Cerebellum (tissue), 4 donors: ENCODE measurements at places on chromosomes 2 and 18.
A peak's percentile ranks its signal among the peaks of the same experiment; 100 is the strongest.

DNA sequence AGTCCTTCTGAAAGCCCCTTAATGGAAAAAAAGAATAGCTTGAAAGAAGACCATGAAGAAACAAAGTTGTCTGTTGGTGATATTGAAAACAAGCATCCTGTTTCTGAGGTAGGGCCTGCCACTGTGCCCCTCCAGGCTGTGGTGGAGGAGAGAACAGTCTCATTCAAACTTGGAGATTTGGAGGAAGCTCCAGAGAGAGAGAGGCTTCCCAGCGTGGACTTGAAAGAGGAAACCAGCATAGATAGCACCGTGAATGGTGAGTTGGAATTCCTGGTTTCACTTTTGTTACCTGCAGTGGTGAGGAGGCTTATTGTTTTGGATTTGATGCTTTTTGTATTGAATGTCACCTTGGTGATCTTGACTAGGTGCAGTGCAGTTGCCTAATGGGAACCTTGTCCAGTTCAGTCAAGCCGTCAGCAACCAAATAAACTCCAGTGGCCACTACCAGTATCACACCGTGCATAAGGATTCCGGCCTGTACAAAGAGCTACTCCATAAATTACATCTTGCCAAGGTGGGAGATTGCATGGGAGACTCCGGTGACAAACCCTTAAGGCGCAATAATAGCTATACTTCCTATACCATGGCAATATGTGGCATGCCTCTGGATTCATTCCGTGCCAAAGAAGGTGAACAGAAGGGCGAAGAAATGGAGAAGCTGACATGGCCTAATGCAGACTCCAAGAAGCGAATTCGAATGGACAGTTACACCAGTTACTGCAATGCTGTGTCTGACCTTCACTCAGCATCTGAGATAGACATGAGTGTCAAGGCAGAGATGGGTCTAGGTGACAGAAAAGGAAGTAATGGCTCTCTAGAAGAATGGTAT, 13.3 kb downstream of the SLC20A1 start:
- no peak for DNase-seq

- no peak for DNase-seq
These were observed 82.7 kb upstream of the SLC39A10 start for GRCh38 chr2:195574312-195574711.

- DNase-seq: no peak
These were observed 38.3 kb upstream of the WDR75 start for GRCh38 chr2:189402932-189403331.

DNA sequence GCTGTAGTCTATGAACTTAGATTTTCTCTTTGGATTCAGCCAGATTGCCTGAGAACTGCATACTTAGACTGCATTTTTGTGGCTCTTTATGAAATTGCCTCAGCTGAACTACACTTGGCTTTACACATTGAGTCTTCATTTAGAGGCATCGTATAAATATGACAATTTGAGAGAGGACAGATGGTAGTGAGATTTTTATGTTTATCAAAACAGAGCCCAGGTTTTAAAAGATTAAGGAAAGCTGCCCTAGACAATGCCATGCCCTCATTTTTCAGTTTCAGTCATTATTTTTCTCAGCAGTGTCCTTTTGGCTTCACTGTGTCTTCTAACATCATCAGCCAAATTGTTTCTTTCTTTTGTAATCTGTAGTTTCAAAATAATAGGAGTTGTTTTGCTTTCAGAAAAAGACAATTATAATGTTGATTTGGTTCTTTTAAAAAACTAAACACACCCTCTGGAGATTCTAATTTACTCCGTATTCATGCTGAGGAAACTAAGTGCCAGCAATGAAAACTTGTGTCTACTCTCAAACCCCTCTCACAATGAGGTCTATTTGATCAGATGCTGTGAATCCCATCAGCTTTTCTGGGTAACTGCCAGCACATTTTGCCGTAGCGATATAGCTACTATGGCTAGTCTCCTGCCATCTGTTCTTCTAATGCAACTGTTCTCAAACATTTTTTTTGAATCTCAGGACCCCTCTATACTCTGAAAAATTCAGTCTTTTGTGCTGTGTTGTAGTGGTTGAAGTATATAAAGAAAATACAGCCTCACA, 46.2 kb downstream of the TWSG1 start:
- DNase-seq: peak; percentile 60

DNA sequence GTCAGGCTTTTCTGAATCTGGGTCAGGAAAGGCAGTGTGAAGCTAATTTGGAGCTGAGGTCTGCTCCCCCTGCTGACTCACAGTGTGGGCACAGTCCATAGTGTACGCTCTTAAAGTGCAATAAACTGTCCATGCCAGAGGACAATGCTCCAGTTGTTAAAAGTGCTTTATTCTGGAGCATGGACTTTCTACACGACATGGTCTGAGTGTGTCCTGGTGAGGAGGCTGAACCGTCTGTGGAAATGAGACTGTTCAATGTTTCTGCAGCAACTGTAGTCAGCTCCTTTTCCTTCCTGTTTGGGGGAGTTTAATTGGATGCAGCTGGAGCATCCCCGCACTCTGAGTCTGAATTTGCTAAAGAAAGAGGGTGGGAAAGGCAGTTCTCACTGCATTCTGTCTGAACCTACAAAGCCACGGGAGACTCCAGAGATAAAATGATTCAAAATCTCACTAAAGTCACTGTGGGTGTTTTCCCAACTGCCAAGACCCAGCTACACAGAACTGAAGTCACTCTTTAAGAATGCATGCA, 110.2 kb upstream of the TRIB2 start:
- no peak for DNase-seq

DNA sequence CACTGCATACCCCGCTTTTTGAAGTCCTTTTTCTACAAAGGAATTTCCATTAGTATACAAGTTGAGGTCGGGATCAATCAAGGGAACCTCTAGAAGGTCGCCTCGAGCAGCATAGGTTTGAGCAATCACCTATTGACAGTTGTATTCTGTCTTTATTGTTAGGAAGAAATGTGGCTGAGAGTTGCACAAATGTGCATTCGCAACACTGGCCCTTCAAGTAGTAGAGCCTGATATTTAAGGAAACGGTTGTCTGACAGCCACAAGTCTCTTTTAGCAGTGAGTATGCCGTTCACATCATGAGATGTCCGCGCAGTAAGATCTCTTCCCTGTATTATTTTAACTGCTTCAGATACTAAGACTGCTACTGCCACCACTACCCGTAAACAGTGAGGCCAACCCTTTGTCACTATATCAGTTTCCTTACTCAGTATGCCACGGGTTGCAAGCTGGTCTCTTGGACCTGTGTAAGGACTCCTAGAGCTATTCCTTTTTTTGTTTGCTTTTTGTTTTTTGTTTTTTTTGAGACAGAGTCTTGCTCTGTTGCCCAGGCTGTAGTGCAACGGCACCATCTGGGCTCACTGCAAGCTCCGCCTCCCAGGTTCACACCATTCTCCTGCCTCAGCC, 10.0 kb upstream of the STARD7 start:
- DNase-seq: no peak

GRCh38 chr2:54681416-54681815, 42.0 kb upstream of the EML6 start:
- no peak for DNase-seq

DNA sequence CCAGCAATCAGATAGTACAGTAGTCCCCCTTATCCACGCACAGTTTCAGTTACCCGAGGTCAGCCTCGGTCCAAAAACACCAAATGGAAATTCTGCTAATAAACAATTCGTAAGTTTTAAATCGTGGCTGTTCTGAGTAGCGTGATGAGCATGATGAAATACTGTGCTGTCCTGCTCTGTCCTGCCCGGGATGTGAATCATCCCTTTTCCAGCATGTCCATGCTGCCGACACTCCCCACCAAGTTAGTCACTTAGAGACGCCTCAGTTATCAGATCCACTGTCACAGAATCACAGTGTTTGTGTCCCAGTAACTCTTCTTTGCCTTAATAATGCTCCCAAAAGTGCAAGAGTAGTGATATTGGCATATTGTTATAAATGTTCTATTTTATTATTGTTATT, 62.1 kb downstream of the MEX3C start:
- no peak for DNase-seq
